ENCODE measurements at places on chromosomes 6 and 20.

DNA sequence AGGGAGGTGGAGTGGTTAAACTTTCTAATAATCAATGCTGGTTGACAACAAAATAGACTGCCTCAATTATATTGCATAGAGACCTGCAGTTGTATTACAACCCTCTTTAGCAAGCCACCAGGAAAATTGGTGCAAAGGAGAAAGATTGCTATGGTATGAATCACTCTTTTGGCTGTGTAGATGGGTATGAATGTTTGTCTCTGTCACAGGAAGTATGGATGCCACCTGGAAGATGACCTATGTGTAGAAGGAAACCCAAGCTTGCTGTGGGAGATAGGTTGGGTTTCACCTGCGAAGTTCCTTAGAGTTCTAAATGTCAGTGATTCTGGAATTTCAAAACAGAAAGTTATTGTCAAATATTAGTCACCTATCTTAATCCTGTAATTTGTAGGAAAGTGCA is 134.6 kb downstream of the SOBP start:
- DNase-seq: no peak

- DNase-seq: peak; percentile 57
Measured at GRCh38 chr6:113414511-113414910, 442.6 kb upstream of the MARCKS start.

GRCh38 chr20:19858466-19859371 is 100.7 kb downstream of the RIN2 start:
- no peak for DNase-seq

DNA sequence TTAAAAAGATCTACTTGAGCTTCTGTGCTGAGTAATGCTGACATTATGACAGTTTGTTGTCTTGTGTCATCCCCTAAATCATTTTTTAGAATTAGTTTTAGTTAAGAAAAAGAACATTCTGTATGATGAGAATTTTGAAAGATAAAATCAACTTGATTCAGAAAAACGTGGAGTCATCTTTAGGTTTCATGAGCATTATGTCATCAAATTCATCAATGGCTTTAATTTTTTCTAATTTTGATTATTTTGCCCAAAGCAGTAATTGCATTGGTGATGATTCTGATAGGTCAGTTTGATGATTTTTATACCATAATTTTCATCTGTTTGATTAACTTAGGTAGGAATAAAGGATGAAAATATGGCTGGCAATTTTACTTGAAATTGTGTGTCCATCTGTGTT is 26.6 kb upstream of the ADGRF4 start:
- no peak for DNase-seq

- DNase-seq: no peak
Measured at GRCh38 chr6:45979311-45979710, 36.3 kb downstream of the CLIC5 start.

DNA sequence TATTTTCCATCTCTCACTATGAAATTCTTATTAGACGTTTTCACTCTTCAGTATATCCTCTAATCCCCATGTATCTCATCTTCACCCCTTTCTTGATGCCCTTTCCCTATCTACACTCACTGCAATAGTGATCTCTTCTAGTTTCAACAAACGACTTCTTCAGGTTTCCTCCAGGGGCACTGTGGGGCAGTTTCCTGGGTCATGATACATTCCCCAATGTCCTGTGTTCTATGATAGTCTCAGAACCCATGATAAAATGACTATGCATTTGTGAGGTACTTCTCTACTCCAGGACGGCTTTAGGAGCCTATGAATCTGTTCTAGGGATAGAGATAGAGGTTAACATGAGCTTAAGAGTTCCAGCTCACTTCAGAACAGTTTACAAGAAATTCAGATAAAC is 183.3 kb downstream of the FOXC1 start:
- DNase-seq: no peak

- no peak for DNase-seq
Measured at GRCh38 chr6:25064006-25064405, 128.2 kb upstream of the RIPOR2 start.

DNA sequence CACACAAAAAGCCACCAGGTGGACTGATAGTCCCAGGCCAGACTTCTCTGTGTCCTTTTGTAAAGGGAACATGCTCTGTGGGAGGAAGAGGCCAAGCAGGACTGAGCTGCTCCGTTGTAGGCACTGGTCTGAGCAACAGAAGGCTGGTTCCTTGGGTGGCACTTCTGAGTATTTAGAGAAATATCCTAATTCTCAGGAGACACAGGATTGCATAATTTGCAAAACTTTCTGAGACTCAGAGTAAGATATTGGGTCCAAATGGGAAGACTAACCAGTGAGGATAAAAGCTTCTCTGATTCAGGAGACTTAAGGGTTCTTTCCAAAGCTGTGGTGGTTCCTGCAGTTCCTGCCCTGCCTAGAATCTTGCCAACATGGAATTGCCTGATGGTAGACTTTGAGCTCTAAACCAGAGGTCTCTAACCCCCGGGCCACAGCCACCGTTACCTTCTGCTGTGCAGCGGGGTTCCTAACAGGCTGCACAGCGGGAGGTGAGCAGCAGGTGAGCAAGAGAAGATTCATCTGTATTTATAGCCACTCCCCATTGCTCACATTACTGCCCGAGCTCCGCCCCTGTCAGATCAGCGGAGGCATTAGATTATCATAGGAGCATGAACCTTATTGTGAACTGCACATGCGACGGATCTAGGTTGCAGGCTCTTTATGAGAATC is 107.0 kb downstream of the OLIG3 start:
- DNase-seq: no peak

- DNase-seq: no peak
Measured at GRCh38 chr20:23614163-23614562, 8.4 kb upstream of the CST9 start.

GRCh38 chr6:150749091-150749670 is 116.3 kb upstream of the MTHFD1L start:
- no peak for DNase-seq

- no peak for DNase-seq
Measured at GRCh38 chr6:4209196-4209595, 73.8 kb upstream of the ECI2 start.

- DNase-seq: no peak
Measured at GRCh38 chr6:134698228-134698627, 251.7 kb downstream of the ALDH8A1 start.

All from cerebellum (tissue), 4 donors.